ENCODE measurements at places on chromosomes 1 and 21.

DNA sequence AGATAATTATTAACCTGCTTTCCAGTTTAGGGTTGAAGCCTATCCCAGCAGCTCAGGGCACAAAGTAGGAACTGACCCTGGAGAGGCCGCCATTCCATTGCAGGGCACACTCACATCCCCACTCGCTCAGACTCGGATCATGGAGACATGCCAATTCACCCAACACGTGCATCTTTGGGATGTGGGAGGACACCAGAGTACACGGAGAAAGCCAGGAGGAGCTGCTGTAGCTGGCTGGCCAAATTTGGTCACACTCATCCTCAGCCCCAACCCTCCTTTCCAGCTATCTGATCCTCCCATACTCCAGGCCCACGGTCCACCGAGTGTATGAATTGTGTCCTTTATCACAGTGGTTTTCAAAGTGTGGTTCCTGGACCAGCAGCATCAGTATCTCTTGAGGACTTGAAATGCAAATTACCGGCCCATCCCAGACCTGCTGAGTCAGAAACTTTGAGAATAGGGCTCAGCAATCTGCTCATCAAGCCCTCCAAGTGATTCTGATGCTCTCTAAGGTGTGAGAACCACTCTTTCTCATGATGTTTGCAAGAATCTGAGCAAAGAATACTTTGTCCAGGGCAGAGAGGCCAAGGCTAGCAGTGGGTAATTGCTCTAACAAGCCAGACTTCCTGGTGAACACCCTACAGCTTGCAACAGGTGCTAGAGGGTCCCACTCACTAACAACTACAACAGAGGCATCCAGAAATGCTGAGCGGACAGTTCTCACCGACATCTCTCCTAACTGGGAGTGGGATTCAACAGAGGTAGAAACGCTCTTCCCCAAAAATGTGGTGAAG, 26.3 kb downstream of the IER5 start:
- DNase-seq, result no peak

- DNase-seq, result no peak
Observed at GRCh38 chr1:37166005-37166404, 131.7 kb upstream of the GRIK3 start.

GRCh38 chr1:82586473-82586872, 785.7 kb downstream of the ADGRL2 start:
- DNase-seq, result no peak

DNA sequence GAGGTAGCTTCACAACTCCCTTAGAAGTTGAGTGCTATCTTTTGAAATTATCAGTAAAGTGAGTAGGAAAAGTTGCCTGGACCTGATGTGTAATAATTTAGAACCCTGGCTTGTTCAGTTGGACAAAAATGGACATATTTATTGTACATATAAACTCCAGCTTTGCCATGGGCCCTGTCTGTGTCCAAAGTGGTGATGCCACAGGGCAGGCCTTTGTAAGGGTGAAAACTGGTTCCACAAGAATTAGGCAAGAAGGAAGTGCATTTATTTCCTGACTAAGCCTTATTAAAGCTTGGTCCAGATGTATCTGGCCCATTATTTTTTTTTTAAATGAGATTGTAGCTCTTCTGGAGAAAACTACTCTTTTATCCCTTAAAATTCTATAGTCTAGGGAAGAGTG, 47.9 kb downstream of the MACO1 start:
- no peak for DNase-seq

GRCh38 chr1:2558420-2558819, 2.2 kb downstream of the TNFRSF14 start:
- no peak for DNase-seq

DNA sequence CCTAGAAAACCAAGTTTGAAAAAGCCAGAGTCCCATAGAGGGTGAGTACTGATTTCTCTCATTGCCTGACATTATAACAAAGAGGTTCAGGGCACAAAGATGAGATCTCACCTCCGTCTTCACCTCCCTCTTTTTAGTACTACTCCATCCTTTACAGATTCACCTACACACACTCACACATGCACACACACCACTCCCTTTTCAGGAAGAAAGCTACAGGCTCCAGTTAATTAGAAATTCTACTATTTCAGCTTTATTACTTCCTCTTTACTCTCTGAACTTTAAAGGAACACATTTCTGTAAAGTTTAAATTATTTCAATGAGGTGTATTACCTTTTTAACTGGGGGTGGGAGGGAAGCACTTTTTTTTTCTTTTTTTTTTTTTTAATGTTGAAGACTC, 59.6 kb upstream of the PRDX6 start:
- DNase-seq, result no peak

DNA sequence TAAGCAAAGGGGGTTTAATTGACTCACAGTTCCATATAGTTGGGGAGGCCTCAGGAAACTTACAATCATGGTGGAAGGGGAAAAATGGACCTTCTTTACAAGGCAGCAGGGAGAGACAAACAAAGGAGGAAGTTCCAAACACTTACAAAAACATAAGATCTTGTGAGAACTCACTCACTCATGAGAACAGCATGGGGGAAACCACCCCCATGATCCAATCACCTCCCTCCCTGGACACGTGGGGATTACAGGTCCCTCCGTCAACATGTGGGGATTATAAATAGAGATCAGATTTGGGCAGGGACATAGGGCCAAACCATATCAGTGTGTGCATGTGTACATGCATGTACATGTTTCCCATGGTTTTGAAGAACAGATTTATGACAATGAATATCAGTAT, 5.5 kb upstream of the SMG7 start:
- DNase-seq, result no peak

DNA sequence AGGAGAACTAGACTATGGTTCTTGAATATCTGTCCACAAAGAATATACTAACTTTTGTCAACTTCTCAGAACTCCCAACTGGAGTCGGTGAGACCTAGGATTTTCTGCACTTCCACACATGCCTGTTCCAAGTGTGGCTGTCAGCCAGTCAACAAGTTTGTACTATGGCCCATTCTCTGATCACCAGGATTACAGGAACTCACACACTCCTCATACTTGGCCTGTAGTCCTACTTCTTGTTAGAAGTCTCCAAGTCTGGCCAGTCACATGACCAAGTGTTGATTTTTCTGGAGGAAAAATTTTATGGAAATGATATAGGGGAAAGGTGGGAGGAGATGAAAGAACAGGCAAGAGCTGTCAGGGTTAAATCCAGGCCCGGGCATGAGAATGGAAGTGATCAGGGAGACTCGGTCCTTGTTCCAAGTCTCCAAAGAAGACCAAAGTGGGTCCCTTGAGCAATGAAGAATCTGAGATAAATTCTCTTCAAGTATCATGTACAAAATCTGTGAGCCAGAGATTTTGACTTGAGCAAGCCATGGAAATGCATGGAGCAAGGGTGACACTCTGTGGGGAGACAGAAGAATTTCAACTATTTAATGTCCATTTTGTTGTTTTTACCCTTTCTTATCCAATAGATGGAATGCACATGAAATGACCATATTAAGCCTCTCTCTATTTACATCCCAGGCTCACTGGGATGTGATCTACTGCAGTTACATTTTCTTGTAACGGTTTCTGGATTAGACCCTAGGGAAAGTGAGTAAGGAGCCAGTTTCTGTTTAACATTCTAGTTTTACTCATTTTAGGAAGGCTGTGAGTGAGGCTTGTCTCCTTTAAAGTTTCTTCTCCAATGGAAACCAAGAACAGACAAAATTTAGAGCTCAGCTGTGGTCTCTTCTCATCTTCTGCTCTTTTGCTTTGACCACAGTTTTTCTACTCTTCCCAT, 320.9 kb downstream of the ASTN1 start:
- no peak for DNase-seq

- DNase-seq, result peak; percentile 10
Observed at GRCh38 chr1:228147768-228148167, 2.0 kb upstream of the GJC2 start.

- no peak for DNase-seq
Observed at GRCh38 chr1:1627261-1627828, 4.6 kb upstream of the MMP23B start.

GRCh38 chr1:163155606-163156005, 47.1 kb downstream of the RGS5 start:
- DNase-seq, result no peak

DNA sequence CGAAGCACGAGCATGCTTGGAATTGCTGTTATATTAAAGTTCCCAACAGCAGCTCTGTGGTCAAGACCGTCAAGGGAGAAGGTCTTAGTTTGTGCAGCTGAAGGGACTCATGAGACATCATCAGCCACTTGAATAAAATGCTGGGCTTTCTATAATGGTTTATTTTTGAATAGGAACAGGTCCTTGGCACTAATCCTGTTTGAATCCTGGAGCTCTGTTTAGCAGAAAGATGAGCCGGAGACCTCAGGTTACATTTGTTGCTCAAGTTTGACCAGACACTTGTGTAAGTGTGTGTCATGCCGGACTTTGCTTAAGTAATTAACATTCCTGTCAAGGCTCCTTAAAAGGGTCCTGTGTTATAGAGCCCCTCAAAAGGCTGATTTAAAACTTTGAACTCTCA, 186.5 kb downstream of the ROR1 start:
- DNase-seq, result no peak

DNA sequence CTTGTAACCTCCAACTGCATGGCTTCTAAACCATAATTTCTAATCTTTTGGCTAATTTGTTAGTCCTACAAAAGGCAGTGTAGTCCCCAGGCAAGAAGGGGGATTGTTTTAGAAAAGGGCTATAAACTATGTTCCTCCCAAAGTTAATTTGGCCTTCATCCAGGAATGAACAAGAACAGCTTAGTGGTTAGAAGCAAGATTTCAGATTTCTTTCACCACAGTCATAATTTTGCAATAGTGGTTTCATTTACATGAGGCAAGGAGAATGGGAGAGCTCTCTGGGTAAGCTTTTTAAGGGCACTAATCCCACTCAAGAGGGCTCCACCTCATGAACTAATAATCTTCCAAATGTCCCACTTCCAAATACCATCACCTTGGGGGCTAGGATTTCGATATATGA, 1353.9 kb downstream of the NCAM2 start:
- no peak for DNase-seq

- no peak for DNase-seq
Observed at GRCh38 chr1:165856021-165856420, 28.6 kb downstream of the UCK2 start.

- DNase-seq, result no peak
Observed at GRCh38 chr1:29793653-29794348, 557.5 kb downstream of the PTPRU start.

GRCh38 chr1:97603218-97603617, 317.6 kb downstream of the DPYD start:
- DNase-seq, result no peak

DNA sequence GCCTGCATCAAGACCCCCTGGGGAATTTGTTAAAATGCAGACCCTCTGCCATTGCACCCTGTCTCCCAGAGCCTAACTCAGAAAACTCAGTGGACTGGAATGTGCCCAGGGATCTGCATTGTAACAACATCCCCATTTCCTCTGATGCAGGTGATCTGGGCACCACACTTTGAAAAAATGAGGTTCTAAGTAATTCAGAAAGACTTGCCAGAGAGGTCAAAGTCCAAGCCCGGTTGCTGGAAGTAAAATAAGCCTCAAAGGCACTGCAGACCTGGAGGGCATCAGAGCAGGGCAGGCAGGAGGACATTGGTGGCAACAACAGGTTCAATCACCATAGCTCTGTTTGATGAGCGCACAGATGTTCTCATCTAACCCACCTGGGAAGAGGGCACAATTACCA, 90.7 kb downstream of the SYT2 start:
- no peak for DNase-seq

- DNase-seq, result no peak
Observed at GRCh38 chr1:200242110-200243041, 167.5 kb downstream of the ZNF281 start.

DNA sequence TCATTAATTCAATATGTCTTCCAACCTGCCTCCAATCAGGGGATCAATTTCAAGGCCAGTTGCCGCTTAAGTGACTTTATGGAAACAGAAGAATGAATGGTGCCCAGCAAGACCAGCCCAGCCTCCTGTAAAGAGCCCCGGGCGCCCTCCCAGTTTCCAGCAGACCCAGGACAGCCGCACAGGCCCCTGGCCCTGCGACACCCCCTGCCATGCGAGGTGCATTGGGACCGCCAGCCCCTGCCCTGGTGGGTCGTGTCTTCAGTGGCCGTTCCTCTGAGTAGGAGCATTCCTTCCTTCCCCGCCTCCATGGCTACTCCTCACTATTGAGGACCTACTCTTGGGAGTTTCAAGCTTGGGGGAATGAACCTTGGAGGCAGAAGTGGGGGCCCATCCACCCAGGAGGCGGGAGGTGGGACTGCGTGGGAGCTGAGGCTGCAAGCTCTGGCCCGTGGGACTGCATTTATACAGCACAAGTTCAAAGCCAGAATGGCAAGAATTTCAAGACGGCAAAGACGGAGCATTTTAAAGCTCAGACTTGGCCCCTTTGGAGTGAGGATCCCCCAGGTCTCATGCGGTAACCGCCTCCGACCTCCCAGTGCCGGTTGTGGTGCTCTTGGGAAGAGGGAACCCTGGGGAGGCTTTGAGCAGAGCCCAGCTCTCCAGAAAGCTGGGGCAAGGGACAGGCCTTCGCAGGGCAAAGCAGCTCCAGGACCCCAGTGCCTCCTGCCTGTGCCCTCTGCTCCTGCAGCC, 73.1 kb upstream of the ACTRT2 start:
- DNase-seq, result no peak

GRCh38 chr1:72623299-72623708, 341.0 kb upstream of the NEGR1 start:
- DNase-seq, result no peak

- DNase-seq, result no peak
Observed at GRCh38 chr1:1780598-1781525, 2.6 kb upstream of the NADK start.

DNA sequence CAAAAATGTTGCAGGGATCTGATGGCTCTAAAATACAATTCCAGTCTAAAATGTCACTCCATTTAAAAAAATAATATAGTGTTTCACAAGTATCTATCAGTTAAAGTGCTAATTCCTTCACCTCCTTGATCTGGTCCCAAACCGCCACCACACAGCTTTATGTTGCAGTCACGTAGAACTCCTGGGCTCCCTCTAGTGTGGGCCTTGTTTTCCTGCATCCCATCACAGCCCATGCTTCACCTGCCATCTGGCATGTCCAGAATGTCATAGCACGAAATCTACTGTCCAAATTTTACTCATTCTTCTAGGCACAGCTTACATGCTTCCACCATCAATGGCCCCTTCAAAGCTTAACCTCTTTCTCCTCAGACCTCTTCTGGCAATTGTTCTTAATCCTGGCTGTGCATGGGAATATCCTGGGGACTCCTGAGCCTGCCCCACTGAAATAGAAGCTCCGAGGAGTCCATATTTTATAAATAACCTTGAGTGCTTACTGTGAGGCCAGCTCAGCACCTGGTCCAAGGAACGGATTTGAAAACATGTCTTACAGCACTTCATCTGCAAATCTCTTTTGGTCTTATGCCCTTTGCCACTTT, 15.5 kb downstream of the FYB2 start:
- no peak for DNase-seq

GRCh38 chr1:87913361-87913760, 584.7 kb downstream of the LMO4 start:
- DNase-seq, result no peak

GRCh38 chr1:230113593-230114236, 46.7 kb downstream of the GALNT2 start:
- DNase-seq, result no peak

GRCh38 chr1:155946633-155947219, 5.3 kb downstream of the RXFP4 start:
- no peak for DNase-seq

- no peak for DNase-seq
Observed at GRCh38 chr1:18037651-18038050, 69.9 kb upstream of the IGSF21 start.

GRCh38 chr21:41479686-41480085, 28.3 kb downstream of the TMPRSS2 start:
- no peak for DNase-seq

- no peak for DNase-seq
Observed at GRCh38 chr1:28134651-28135207, 41.8 kb downstream of the PTAFR start.

GRCh38 chr1:231853588-231854207, 227.1 kb downstream of the DISC1 start:
- no peak for DNase-seq

Measured in omental fat pad (tissue), 4 donors.